NCI-H526 (cell line): ENCODE measurements at places on chromosomes 4 and X.
A peak's percentile ranks its signal among the peaks of the same experiment; 100 is the strongest.

DNA sequence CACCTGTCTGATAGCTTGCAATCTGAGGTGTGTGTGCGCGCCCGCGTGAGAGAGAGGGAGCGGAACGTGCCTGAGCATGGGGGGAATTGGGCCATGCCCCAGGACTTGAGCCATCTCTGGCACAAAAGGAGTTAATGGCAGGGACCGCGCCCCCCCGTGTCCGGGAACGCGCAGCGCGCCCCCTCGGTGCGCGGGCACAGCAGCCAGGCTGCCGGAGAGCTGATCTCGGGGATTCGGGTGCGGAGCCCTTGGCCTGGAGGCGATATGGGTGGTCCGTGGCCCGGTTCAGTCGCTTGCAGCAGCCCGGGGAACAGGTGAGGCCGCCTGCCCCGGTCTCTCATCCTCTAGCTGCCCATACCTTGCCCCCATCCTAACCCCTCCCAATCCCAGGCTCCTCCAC is at the start of gene NLGN3:
NLGN3 (plus strand) TSS at position 191 of the 400 bp plus-strand sequence. CDS start 2,909 bp downstream, outside the sequence.
- DNase-seq = no peak

GRCh38 chr4:183191630-183192029 is 92.6 kb downstream of the WWC2 start:
- DNase-seq = no peak

DNA sequence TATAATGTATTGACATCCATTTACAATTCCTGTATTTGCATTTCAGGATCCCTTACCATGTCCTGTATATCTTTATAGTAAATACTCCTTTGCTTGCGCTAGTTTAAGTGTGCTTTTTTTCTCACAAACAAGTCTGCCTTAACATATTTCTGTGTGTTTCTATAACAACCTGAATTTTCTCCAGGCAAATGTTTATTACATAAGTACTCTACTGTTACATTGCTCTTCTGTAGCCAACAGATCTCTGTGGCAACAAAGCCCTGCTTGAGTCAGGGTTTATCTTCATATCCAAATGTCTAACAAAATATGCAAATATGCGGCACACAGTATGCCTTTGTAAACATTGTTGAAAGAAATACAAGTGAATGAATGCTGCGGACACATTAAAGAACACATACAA is 625.5 kb downstream of the TLL1 start:
- DNase-seq = peak; percentile 99

DNA sequence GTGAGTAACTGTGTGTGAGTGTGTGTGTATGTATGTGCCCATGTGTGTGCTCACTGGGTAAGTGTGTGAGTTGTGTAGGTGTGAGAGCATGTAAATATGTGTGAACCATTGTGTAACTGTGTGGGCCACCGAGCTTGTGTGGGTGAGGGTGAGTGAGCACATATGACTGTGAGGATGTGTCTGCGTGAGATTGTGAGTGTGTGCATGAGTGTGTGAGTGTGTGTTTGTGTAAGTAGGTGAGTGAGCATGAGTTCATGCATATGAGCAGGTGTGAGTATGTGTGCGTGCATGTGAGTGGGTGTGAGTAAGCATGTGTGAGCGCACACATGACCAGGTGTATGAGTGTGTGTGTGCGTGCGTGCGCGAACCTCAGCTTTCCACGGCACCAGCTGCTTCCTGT is 1.4 kb upstream of the ATP2B3 start:
- no peak for DNase-seq

DNA sequence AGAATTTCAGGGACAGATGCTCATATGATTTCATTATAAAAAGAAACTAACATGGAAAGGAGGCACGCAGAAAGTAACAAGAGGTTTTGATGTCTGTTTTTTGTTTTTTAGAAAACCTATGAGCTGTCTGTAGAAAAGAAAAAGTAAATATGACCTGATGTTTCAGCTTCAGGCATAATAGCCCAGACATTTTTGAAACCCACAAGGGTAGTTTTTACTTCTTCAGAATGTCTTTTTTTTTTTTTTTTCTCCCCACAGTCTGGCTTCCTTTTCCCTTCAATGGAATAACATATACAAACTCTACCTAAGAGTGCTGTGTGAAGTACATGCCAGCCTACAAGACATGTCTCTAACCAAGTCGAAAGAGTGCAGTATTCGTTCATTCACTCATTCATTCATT is 18.3 kb upstream of the STX18 start:
- no peak for DNase-seq

- DNase-seq = no peak
Observed at GRCh38 chr4:87849612-87850011, 16.8 kb downstream of the MEPE start.

DNA sequence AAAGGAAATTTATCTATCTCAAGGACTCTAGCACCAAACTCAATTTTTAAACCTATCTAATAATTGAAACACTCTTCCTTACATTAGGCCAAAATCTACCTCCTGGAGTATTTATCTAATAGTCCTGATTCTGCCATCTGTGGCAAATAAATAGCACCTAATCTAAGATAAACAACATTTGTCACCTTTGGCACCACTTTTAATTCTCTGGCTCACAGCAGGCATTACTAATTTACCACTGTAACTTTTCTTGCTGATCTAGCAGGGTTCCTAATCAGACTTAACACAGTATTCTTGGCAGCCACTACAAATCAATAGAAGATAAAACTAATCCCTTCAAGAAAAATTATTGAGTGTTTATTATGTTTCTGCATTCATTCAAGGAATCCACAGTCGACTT is 161.1 kb downstream of the KCTD8 start:
- DNase-seq = no peak

DNA sequence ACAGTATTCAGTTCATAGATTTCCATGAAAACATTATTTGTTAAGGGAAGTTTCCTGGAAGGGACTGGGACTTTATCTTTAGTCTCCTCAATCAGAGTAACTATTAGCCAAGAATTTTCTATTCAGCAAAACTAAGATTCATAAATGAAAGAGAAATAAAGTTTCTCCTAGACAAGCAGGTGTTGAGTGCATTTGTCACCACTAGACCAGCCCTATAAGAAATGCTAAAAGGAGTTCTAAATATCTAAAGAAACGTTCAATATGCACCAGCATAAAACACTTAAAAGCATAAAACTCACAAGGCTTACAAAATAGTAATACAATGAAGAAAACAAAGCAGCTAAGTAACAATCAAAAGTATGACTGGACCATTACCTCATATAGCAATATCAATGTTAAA is 423.0 kb downstream of the TECRL start:
- DNase-seq = no peak

DNA sequence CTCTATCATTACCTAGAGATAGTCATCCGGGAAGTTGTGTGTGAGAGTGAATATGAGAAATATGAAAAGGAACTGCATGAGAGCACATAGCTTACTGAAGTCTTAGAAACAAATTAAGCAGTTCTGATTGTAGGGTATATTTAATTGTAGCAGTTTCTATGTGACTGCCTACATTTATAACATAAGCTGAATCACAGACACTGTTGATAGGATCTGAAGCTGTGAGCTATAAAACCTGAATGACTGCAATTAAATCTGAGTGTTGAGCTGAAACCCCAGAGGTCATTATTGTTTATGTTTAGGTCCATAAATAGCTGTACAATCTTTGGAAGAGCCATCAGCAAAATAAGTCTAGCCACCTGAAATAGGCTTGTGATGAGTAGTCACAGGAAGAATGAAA is 210.1 kb upstream of the CXCL13 start:
- no peak for DNase-seq

- DNase-seq = no peak
Observed at GRCh38 chrX:1725472-1725871, 110.6 kb downstream of the ASMT start.

- DNase-seq = no peak
Observed at GRCh38 chr4:112127048-112127637, 18.1 kb upstream of the FAM241A start.

- no peak for DNase-seq
Observed at GRCh38 chrX:37776283-37776986, 3.4 kb upstream of the CYBB start.

DNA sequence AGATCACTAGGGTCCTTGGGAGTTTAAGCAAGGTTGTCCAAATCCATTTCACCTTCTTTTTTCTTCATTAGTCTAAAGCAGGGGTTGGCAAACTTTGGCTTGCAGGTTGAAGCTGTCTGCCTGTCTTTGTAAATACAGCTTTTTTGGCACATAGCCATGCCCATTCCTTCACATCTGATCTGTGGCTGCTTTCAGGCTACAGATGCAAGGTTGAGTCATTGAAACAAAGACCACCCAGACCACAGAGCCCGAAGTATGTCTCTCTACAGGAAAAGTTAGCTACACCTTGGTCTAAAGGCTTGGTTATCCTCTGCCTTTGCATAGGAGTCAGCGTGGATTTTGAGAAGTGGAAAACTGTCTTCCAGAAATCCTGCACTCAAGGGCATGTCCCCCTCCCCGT is 238.1 kb upstream of the STS start:
- DNase-seq = no peak

DNA sequence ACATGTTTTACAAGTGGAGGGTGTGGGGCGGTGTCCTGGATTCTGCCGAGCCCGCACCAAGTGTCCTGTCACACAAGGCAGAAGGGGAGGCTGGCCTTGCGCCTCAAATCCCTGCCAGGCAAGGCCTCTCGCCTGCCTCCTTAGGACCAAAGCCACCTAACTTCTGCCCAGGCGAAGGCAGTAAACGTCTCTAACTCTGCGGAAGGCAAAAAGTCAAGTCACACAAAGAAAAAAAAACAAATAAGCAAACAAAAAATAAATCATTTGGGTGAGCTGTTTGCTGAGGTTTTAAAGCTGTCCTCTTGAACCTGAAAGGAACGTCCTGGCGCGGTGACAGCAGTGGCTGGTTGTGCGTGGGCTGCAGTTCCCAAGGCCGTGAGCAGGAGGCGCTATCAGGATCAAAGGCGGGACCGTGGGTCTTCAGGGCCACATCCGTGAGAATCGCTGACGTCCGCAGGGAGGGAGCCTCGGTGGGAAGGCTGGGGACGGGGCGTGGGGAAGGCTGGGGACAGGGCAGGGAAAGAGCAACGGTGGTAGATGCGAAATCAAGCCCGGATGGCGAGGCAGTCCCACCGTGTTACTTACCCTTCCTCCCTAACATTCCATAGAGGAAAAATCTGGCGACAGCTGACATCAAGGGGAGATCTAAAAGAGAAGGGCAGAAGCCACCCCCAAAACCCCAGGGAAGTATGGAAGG is 99.1 kb downstream of the TRAPPC11 start:
- DNase-seq = no peak

- no peak for DNase-seq
Observed at GRCh38 chrX:123481913-123482851, 250.7 kb downstream of the THOC2 start.

- no peak for DNase-seq
Observed at GRCh38 chr4:149465955-149466354, 349.7 kb downstream of the IQCM start.

GRCh38 chr4:68267433-68267944 is 22.0 kb upstream of the TMPRSS11B start:
- no peak for DNase-seq

- DNase-seq = no peak
Observed at GRCh38 chrX:42102586-42103282, 179.4 kb upstream of the CASK start.

DNA sequence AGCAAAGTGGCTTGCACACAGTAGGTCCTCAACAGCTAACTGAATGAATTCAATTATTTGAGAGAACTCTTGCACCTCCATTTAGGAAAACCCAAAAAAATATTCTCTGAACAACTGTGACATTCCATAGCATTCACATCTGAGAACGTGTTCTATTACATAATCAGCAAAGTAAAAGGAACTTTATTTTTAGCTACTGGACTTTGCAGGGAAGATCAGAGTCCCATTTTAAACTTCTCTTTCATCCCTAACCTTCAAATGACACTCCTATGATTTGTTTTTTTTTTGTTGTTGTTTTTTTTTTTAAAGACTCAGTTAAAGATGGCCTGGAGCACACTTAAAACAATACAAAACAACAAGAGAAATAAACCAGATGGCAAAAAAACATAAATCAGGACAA is 30.9 kb downstream of the RAI2 start:
- DNase-seq = no peak

DNA sequence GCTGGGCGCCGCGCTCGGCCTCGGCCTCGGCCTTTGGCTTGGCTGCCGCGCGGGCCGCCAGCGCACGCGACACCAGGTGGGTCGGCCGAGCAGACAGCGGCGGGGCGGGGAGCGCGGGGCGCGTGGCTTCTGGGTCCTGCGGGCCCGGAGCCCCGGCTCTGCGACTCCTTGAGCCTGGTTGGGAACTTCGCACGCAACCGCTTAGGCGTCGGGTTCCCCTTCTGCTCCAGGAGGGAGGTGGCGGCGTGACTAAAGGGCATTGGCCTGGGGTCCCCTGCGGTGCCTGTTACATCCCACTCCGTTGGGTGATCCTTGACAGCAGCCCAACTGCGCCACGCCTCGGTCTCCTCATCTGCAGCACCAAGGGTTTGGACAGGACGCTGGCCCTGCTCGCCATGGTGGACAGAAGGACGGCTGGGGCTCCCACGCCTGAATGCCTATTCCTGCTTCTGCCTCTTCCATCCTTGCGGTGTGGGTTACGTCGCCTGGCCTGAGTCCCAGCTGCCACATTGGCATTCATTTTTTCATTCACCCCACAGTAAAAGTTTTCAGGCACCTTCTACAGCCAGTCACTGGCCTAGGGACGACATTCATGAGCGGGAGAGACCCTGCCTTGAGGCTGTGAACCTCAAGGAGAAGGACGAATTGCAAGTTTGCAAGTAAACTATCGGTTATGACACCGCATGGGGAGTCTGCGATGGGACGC is 631 bp downstream of the EVC start:
- peak; percentile 43 for DNase-seq

GRCh38 chrX:105126201-105126600 is 94.3 kb downstream of the TEX13A start:
- DNase-seq = no peak

DNA sequence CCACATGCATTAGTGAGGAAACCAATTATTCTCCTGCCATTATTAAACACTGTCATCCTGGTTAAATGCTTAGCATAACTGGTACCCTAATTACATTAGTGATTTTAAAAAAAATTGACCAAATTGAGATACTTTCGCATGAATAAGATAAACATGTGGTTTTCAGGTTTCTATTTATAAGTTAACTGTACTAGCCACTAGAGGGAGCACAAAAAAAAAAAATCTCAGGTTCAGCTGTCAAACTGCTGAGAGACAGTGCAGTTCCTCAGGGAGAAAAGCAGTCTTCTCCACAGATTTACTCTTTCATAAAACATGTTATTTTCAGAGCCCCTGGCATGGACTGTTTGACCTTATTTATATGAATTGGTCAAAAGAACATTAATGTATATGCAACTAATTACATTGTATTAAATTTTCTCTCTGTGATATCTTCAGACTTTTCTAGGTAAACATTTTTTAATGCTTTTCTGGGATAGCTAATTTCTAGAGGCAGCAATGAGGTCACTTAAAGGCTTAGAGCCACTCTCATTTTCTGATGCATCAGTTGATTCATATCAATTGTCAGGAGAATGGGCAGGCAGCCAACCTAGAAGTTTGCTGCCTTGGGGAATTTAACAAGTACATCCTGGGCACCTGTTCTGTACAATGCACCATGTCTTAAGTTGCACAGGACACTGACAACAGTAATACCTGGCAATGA is 167.5 kb downstream of the CDS1 start:
- no peak for DNase-seq

GRCh38 chr4:48268956-48269860 is at the start of gene TEC:
Gene TEC (minus strand): TSS chr4:48269838. CDS start chr4:48228614, 41,224 bp downstream.
- peak; percentile 31 for DNase-seq

- no peak for DNase-seq
Observed at GRCh38 chrX:960821-961220, 251.6 kb downstream of the CRLF2 start.
